Activated CD4-positive, alpha-beta memory T cell treated with anti-CD3 and anti-CD28 coated beads for 36 hours (primary cell): ENCODE measurements at places on chromosomes 16 and 17. TPM values are rescaled to one million over a fixed set of nuclear protein-coding genes. Genes with fewer than 3 reads are reported as not detected.

GRCh38 chr17:77321649-77322513 lies 181.1 kb downstream of the SEC14L1 start:
- no peaks in the 10 kb centered on the region for H3K27me3 ChIP-seq
- H3K36me3 ChIP-seq, result no peaks in the 10 kb centered on the region
- peaks cover 55% of the 10 kb centered on the region for H3K4me1 ChIP-seq

The C16orf96 gene
- total RNA-seq, result 0.07 TPM

DNA sequence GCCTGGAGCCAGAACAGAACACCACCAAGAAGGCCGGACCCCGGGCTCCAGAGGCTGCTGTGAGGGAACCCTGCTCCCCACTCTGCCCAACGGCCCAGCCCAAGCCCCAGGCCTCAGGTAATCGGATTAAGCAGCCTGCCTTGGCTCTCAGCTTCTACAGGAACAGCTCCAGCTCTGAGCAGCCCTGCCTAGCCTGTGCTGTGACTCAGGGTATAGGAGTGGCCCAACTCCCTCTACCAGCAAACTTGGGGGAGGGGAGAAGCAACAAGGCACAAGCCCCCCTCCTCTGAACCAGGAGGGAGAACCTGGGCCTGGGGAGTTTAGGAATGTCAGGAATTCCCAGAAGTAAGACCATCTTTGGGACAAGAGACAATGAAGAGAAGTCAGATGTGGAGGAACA lies 849 bp upstream of the SOX15 start:
- no peak for DNase-seq
- H3K27ac ChIP-seq, result no peak overlapping the region
- H3K27me3 ChIP-seq, result no peaks in the 10 kb centered on the region
- H3K36me3 ChIP-seq, result peaks cover 43% of the 10 kb centered on the region

GRCh38 chr16:75296606-75297005 lies 45.2 kb upstream of the BCAR1 start:
- H3K36me3 ChIP-seq, result peaks cover 61% of the 10 kb centered on the region
- no peak for DNase-seq
- H3K27me3 ChIP-seq, result no peaks in the 10 kb centered on the region
- H3K27ac ChIP-seq, result no peak overlapping the region

The B4GALNT2 gene
- total RNA-seq, result not detected

The SLC6A2 gene
- total RNA-seq, result not detected

DNA sequence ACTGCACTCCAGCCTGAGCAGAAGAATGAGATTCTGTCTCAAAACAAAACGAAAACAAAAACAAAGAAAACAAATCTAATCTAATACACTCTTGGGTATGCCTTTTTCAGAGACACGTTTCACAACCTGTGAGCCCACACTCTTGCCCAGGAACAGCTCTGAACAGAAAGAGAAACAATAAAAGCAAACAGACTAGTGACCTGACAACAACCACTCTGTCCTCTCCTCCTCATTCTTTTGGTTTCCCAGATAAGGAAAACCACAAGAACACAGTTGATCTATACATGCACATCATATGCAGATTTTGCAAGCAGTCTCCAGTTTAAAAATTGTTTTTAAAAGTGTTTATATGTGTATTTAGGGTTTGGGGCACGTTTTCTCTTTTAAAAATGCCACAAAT lies 1.3 kb downstream of the MKS1 start:
- DNase-seq, result no peak
- H3K27ac ChIP-seq, result peak overlapping the region; percentile 21
- H3K36me3 ChIP-seq, result peaks cover 3% of the 10 kb centered on the region
- peaks cover 21% of the 10 kb centered on the region for H3K4me1 ChIP-seq
- H3K4me3 ChIP-seq, result peak overlapping the region; percentile 36

- DNase-seq, result no peak
- no peak overlapping the region for H3K4me3 ChIP-seq
- peaks cover 12% of the 10 kb centered on the region for H3K4me1 ChIP-seq
- H3K27ac ChIP-seq, result no peak overlapping the region
These were observed 36.6 kb downstream of the GINS3 start for GRCh38 chr16:58428621-58429542.

The USB1 gene
- total RNA-seq, result 42.2 TPM
